ENCODE measurements at places on chromosomes 5 and 9.

DNA sequence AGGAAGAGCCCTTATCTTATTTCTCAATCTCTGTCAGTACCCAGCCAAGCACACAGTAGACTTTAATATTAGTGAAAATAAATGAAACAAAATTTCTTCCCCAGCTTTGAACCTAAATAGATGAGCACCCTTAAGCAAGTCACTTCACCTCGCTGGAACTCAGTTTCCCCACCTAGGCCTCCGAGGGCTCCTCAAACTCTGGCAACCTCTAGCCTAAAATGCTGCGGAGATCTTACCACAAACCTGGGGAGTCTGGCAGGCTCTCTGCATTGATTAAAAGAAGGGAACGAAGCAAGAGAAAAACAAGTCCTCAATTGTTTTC is 326 bp downstream of the RIGI start:
- DNase-seq = no peak

- DNase-seq = no peak
Measured at GRCh38 chr9:85108229-85108628, 438.7 kb downstream of the NTRK2 start.

- no peak for DNase-seq
Measured at GRCh38 chr5:15065091-15065490, 193.5 kb upstream of the ANKH start.

DNA sequence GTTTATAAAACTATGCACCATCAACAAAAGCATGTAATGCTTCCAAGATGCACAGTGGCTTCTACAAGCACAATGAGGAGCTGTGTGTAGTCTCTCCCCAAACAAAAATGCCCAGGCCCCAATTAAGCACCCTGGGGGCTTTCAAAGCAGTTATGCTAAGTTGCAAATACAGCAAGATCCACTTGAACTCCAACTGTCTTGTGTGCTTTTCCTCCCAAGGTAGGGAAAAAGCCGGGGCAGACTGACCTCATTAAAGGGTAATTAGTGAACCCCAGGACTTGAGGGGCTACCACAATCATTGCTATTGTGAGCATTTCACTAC is 13.1 kb downstream of the ZNF608 start:
- no peak for DNase-seq

DNA sequence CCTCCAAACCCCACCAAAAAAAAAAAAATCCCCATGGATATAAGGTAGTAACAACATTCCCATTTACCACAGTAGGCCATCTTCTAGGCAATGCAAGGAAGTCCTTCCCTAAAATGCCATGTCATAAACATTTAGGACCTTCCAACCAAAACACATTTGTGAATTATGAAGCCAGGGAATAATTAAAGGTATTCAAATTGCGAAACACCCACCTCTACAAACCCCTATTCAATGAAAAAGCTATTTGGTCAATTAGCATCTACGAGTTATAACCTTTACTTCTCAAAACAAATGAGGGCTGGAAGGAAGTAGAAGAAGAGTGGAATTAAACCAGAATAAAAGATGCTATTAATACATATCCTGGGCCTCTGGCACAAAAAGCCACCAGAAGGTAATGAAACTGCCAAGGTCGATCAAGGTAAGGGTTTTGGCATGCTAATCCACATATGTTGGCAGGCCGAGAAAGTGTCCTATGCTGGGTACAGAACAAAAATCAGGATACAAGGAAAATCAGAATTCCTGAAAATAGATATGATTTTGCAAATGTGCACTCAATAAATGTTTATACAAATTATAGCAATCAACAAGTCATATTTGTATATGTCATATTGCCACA is 47.7 kb downstream of the MTMR12 start:
- no peak for DNase-seq

DNA sequence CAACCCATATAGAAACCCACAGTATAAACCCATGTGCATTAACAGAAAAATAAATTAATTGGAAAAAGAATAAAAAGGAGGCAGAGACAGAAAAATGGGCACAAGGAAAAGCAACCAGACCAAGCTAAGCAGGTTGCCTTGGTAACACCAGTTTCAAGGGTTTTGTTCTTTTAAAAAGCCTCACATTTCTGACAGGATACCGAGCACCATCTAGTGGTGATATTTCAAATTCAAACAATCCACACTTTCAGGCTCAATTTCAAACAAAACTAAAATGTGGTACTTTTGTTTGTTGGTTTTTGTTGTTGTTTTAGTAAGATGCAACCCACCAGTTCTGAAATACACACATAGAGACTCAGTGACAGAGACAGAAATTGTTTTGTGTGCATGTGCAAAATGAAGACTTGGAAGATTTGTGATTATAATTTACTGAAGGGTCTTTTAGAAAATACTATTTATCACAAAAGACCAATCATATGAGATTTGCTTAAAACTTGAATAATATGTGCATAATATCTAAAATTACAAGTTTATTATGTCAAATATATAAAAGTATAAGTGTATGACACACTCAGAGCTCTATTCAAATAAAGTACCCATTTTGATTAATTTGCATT is 318.2 kb downstream of the SLCO4C1 start:
- DNase-seq = no peak

- DNase-seq = no peak
Measured at GRCh38 chr5:150440948-150441812, 8.4 kb downstream of the RPS14 start.

DNA sequence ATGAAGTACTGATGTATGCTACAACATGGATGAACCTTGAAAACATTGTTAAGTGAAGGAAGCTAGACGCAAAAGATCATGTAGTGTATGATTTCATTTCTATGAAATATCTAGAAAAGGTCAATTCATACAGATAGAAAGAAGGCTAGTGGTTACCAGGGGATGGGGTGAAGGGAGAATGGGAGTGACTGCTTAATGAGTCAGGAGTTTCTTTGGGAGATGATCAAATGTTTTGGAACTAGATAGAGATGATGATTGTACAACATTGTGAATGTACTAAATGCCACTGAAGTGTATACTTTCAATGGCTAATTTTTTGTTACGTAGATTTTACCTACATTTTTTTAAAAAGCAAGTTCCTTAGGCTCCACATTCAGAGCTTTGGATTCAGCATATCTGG is 14.9 kb upstream of the DELE1 start:
- no peak for DNase-seq

DNA sequence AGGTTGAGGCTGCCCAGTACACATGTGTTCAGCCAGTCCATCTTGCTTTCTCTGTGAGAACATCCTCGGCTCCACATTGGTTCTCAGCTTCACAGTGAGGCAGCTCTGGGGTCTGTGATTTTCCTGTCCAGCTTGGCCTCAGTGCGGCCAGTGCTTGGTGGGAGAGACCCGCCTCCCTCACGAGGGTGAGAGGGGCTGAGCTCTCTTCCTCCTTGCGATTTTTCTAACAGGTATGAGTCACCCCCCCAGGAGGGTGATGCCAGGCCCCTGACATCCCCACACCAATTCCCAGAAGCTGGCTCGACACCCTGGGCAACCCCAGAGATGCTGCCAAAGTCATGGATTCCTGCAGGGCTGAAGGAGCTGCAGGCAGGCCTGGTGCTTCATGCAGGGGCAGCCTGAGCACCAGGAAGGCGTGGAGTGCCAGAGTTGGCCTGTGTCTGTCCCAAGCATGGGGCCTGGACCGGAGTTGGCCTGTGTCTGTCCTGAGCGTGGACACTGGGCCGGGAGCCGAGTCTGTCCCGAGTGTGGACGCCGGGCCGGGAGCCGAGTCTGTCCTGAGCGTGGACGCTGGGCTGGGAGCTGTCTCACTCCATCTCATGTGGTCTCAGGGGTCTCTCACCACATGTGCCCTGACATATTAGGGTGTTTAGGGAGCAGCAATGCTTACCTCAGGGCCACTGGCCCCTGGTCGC is 408.6 kb upstream of the IRX4 start:
- DNase-seq = no peak

- DNase-seq = no peak
Measured at GRCh38 chr9:121690766-121691165, 39.3 kb downstream of the DAB2IP start.

DNA sequence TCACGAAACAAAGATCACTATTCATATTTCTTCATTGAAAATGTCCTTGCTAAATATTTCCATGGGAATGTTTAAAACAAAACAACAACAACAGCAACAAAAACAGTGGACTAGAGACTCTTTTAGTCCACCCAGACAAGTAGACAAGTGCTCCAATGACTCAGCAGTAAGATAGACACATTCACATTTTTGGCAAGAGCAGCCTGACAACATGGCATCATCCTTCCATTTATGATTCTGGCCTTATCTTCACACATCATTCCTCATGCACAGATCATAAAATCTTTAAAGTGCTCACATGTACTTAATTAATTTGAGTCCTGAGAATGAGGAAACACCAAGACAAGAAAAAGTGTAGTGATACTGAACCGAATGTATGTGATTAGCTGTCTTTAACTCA is 132.6 kb upstream of the PDE4D start:
- no peak for DNase-seq
